ENCODE measurements at places on chromosomes 13 and 19.

DNA sequence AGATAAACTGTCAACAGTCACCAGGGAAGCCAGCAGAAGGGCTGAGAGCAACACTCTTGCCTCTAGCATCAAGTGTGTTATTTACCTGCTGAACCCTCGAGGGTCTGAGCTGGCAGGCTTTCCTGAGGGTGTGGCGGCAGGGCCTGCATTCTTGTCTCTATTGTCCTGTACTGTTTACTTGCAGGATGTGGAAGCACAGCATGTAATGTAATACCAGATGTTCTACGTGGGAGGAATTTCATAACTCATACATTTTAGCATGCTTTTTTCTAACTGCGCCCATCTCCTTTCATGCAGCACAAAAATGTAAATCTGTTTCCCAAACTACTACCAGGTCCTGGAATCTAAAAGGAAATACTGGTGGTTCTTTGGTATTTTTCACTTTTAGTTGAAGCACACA lies 153.1 kb downstream of the RGCC start:
- no peak for DNase-seq

DNA sequence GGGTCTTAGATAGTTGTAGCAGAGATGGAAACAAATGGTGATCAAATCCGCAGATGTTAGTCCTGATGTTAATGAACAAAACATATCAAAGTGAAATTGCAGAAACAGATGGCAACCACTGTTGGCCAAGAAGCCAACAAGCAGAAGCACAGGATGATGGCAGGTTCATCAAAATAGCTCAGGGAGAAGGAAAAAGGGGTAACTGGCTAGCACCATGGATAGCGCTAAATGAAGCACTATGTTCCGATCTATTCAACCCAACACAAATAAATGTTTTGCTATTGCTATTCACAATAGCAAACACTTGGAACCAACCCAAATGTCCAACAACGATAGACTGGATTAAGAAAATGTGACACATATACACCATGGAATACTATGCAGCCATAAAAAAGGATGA lies 413.7 kb downstream of the FGF14 start:
- no peak for DNase-seq

- DNase-seq, result no peak
Observed at GRCh38 chr19:17324357-17325114, 10.1 kb downstream of the ANO8 start.

- peak; percentile 43 for DNase-seq
Observed at GRCh38 chr19:8017808-8018207, 12.4 kb upstream of the ELAVL1 start.

DNA sequence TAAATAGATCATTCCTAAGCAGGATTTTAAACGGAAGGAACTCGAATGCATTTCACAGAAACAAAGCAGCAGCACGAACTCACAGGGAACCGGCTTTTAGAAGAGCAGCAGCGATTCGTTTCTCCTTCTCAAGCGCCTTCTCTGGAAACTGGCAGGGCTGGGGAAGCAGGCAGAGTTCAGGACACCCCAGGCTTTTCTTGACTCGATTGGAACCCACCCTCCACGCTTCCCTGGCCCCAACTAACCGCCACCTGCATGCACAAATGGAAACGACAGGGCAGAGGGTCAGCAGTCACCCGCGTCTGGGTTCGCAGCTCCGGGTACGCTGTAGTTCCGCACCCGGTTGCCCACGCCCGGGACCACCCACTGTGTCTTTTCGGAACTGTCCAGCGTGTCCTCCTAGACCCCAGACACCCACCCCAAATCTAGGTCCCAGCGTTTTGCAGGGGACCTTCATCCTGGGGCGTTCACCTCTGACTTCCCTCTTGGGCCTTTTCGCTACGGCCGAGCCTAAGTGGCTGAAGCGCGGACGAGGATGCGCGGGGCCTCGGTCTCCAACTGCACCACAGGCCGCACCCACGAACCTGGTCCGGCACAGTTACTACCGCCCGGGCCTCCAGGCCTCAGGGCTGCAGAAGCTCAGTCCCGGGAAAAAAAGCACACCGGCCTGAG lies 500 bp downstream of the ZFP30 start:
- DNase-seq, result peak; percentile 62

DNA sequence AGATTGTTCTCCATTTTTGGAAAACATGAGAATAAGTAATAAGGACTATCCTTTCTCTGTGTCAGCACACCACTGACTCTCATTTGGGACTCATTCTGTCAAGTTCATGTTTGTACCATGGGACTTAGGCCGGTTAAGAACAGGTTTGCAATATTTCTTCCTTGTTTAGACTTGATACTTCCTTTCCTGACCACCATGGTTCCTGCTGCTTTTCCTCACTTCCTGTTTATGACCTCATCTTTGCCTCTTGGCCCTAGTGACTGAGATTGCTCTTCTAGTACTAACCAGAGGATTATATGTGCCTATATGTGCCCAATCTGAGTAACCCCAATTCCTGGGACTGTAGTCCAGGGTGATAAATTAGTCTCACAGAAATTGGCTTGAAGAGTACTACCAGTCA lies 32.5 kb upstream of the NDFIP2 start:
- peak; percentile 53 for DNase-seq

DNA sequence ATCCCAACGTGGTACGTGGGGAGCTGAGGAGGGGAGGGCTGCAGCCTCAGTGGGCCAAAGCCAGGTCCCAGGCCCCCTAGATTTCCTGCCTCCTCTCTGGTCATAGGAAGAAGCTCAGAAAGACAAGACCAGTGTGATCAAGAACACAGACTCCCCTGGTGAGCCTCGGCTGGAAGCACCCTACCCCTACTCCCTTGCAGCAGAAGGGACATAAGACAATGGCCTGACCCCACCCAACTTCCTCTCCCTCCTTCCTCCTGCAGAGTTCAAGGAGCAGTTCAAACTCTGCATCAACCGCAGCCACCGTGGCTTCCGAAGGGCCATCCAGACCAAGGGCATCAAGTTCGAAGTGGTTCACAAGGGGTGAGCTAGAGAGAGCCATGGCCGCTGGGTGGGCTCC lies 11.5 kb downstream of the PODNL1 start:
- DNase-seq, result no peak

- no peak for DNase-seq
Observed at GRCh38 chr19:3213159-3213558, 11.3 kb upstream of the CELF5 start.

- DNase-seq, result no peak
Observed at GRCh38 chr13:22483276-22483675, 697.5 kb upstream of the SGCG start.

DNA sequence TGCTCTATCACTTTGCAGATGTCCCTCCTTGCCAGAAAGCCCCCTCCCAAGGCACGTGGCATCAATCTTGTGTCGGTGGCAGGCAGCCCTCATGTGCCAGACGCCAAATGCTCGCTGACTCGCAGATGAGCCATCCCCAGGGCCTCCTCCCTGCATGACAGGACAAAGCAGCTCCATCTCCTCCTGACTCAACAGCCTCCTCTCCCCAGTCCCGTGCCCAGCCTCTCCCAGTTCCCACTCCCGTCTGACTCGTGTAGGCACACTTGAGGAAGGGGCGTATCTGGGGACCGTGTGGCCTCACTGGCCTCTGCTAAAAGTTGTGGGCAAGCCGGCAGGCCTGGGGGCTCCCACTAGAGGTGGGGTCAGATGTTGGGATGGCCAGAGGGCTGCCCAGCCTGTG lies 133.6 kb downstream of the STK24 start:
- peak; percentile 80 for DNase-seq

- no peak for DNase-seq
Observed at GRCh38 chr13:49690133-49690994, 922 bp downstream of the EBPL start.

DNA sequence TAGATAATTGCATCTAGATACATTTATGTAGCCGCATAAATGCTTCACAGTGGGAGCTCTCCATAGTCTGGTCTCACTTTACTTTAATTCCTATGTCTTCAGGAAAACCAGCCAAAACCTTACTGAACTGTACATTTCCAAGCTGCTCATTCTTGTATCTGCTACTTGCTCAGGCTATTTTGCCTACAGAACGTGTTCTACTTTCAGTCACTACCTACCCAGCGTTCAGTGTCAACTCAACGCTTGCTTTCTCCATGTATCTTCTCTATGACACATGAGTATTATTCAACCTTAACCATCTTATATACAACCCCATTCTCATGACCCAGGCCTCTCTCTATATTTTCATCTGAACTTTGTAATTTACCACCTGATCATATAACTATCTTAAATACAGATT lies 101.9 kb downstream of the KLF12 start:
- no peak for DNase-seq

- no peak for DNase-seq
Observed at GRCh38 chr19:54183431-54183830, 5.9 kb downstream of the MBOAT7 start.

DNA sequence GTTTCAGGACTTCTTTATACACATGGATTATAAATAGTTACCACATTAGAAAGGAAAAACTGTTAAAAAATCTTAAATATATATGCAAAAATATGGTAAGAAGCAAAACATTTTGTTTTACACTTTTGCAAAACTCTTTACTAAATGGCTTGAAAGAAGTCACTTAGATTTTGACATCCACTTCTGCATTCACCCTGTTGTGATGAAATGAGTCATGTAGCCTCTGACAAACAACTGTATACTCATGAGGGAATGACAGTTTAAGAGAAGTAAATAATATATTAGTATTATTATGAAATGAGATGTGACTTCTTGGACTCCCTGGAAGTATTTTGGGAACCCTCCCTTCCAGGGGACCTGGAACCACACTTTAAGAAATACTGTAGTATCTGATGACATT lies 275.6 kb downstream of the DACH1 start:
- DNase-seq, result peak; percentile 84

DNA sequence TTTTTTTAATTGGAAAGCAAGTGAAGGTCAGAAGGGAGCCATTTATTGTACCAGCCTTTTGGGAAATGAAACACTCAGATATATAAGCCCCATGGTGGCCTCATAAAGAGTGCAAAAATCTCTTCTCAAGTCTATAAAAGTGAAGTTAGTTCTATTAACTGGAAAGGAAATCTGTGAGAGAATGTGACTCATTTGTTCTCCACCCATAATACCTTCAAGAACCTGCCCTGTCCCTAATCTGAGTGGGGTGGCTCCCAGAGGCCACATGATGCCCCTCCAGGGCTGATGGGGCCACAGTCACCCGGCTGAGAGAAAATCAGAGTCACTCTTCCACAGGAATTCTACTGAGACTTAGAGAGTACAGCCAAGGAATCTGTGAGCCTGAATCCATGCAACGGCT lies 65.8 kb upstream of the SERP2 start:
- no peak for DNase-seq

- no peak for DNase-seq
Observed at GRCh38 chr19:40862333-40862732, 12.1 kb upstream of the CYP2A6 start.

- DNase-seq, result no peak
Observed at GRCh38 chr19:47063874-47064273, 15.4 kb upstream of the TMEM160 start.

DNA sequence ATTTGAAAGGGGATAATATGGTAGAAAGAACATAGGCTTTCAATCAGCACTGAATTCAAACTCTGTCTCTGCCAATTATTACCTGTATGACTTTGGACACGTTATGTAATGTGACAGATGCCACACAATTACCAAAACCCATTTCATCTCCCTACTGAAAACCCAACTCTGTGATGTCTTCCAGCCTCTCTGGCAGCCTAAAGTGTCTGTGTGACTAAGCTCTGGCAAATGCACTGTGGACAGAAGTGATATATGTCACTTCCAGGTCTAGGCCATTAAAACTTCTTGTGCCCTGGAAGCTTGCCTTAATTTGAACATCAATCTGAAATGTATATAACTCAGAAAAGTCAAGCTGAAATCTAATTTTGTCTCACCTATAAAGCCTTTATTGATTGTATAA lies 552.0 kb downstream of the RFC3 start:
- no peak for DNase-seq

GRCh38 chr19:46241626-46242025 lies 12.1 kb downstream of the IGFL1 start:
- DNase-seq, result no peak

DNA sequence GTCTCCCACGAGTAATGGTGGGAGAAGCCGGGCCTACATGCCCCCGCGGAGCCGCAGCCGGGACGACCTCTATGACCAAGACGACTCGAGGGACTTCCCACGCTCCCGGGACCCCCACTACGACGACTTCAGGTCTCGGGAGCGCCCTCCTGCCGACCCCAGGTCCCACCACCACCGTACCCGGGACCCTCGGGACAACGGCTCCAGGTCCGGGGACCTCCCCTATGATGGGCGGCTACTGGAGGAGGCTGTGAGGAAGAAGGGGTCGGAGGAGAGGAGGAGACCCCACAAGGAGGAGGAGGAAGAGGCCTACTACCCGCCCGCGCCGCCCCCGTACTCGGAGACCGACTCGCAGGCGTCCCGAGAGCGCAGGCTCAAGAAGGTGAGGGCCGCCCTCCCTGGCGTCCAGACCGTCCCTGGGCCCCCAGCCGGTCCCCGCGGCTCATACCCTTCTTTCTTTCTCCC lies 1.4 kb upstream of the USF2 start:
- DNase-seq, result no peak

GRCh38 chr19:30037835-30038234 lies 95.8 kb downstream of the URI1 start:
- DNase-seq, result no peak

- DNase-seq, result peak; percentile 79
Observed at GRCh38 chr13:71290963-71291841, 575.8 kb downstream of the DACH1 start.

GRCh38 chr19:17915940-17916593 lies 16.7 kb upstream of the CCDC124 start:
- no peak for DNase-seq

GRCh38 chr13:33519561-33520467 lies 234.3 kb upstream of the STARD13 start:
- DNase-seq, result no peak

GRCh38 chr13:39516096-39516495 lies 86.9 kb downstream of the LHFPL6 start:
- DNase-seq, result no peak

DNA sequence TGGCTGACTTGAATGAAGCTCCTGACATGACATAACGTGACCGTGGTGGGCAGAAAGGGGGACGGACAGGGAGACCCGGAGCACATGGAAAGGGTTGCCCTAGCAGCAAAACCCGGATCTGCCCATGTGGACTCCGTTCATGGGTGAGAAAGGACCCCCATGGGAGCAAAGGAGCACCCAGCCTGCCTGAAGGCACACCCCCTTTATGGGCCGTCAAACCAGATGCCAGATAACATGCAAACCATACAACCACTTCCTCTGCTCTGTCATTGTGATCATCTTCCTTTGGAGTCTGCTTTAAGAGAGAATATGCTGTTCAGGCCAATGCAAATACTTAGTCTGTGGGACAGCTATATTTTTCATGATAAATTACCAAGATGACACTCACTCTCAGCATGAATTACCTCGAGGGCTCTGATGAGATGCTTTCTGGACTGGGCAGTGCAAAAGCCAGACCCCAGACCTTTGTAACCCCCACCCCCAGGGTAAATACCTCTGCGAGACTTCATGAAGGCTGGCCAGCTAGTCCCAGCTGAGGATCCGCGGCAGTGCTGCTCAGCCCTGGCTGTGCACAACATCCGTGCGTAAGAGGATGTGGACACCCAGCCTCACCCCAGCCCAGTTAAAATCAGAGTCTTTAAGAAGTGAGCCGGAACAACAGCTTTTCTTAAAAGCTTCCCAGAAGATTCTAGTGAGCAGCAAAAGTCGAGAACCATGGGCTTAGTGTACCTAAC lies 126.6 kb downstream of the USP12 start:
- DNase-seq, result no peak

- no peak for DNase-seq
Observed at GRCh38 chr19:35069696-35070095, 28.2 kb downstream of the HPN start.
